Smooth muscle cell of trachea (primary cell): ENCODE measurements at places on chromosomes 3 and 15. TPM values are rescaled to one million over a fixed set of nuclear protein-coding genes. Genes with fewer than 3 reads are reported as not detected.

RAD51 gene
- total RNA-seq, result 1.3 and 4.1 TPM in 2 replicates

CYFIP1 gene
- total RNA-seq, result 121 and 131 TPM in 2 replicates

LTF gene
- not detected in 2 replicates for total RNA-seq

PRSS50 gene
- total RNA-seq, result not detected in 2 replicates

CYP1A2 gene
- not detected in 2 replicates for total RNA-seq

MEGF11 gene
- not detected in 2 replicates for total RNA-seq

MESP2 gene
- total RNA-seq, result 0.58 and 1.3 TPM in 2 replicates

SMCO1 gene
- not detected in 2 replicates for total RNA-seq

IGDCC3 gene
- not detected in 2 replicates for total RNA-seq

LAMB2 gene
- 580 and 1,305 TPM in 2 replicates for total RNA-seq

GOLGA6D gene
- 0.17 TPM in 1 of 2 replicates, not detected in the other for total RNA-seq

NEK10 gene
- total RNA-seq, result 38.5 and 54.3 TPM in 2 replicates
